ENCODE measurements at places on chromosomes 16 and 17.

DNA sequence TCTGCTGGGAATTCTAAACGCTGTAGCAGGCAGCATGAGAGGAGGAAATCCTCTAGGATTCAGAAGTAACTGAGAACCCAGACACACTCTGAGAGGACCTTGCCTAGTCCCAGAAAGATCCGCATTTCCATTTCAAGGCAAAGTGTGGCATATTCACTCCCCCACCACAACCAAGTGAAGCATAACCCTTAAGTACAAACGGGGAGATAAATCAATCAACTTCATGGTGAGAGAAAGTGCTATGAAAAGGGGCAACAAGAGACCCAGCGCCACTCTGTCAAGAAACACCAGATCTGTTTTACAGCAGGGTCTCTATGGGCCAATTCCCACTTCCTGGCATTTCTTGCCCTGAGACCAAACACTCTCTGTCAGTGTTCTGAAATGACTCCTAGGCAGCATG lies 68.3 kb downstream of the SMG6 start:
- no peak for DNase-seq

- DNase-seq = no peak
These were observed 41.9 kb upstream of the EMP2 start for GRCh38 chr16:10622036-10622921.

DNA sequence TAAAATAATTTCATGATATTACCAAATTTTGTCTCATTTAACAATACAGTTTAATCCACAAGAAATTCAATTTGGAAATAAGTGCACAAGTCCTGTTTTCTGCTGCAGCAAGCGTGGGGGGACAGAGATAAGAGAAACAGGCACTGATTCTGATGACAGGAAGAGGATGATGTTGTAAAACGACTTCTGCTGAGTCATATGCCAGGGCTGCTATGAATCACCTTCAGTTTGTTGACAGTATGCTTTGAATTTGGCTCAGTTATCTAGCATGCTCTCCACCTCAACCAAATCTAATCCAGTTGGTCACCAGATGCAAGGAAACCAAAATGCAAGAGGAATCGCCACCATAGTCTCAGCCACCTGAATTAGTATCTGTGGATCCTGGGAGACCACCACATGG lies 244.1 kb upstream of the MON1B start:
- DNase-seq = peak; percentile 84

DNA sequence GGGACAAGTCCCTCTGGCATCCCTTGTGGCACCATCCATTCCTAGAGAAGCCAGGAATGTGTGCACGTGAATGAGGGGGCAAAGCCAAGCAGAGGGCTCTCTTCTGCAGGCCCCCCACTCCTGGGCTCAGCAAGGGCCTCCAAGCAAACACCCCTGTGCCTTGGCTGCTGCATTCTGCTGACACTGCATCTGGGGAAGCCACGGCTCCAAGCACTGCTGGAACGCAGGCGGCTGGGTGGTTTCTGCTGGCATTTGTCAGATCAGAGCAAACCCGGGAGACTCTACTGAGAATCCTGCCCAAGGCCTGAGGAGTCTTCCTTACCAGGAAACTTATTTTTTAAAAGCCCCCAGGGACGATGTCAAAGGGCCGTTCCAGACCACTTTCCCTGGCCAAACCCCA lies 23.3 kb downstream of the ATP6V0D1 start:
- no peak for DNase-seq

DNA sequence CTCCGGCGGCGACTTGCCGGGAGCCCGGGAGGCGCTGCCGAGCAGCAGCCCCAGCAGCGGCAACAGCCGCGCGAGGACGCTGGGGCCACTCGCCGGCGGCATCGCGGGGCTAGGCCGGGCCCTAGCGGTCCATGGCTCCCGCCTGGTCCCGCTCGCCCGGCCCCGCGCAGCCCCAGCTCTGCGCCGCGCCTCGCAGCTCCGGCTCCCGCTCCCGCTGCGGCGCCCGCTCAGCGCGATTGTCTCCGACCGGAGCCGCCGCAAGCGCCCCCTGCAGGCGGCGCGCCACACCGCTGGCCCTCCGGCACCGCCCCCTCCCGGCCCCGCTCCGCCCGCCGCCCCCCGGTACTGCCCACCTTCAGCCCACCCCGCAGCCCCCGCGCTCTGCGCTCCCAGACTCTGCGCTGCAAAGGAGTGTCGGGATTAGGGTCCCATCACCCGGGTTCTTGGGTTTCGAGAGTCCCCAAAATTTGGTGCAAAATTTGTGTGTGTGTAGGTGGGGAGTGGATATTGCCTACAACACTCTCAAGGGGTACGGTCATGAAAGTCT lies at the start of gene FAM171A2:
Gene FAM171A2 (minus strand): TSS at position 241 of the 547 bp plus-strand sequence. CDS start 139 bp downstream, at position 102.
- DNase-seq = peak; percentile 56

DNA sequence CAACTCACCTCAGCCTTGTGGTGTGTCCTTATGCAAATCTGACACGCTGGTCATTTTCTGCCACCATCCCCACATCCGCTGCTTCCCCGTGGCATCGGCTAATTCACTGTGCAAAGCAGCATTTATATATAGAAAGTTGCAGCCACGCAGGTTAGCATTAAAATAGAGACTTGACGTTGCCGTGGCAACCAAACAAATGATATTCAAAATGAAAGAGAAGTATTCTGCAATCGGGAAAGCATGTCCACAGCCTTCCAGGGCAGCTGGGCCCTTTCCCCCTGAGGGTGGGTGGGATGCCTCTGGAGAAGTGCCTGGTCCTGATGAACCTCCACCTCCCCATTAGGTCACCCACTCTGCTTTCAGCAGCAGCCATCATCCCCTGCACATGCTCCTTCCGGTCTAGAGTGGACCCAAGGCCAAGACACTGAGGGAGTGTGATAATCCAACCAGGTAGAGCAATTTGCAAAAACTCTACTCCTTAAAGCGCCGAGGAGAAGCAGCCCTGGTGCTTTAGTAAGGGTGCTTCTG lies 138.7 kb downstream of the GAS7 start:
- DNase-seq = no peak

DNA sequence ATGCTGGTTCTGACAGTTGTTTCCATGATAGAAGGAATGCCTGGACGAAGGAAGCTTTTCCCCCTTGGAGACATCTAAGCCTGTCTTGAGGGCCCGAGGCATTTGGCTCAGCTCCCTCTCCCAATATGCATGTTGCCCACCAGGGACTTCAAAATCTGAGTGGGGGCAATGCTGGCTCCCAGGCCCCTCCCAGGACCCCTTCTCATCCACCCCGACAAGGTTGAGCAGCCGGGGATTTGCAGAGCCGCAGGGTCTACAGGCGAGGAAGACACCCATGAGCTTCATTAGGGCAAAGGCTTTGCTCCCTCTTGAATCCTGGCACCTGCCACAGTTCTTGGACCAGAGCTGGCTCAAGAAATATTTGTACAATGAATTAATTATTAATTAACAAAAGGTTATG lies 25.1 kb upstream of the DNAH17 start:
- DNase-seq = no peak

DNA sequence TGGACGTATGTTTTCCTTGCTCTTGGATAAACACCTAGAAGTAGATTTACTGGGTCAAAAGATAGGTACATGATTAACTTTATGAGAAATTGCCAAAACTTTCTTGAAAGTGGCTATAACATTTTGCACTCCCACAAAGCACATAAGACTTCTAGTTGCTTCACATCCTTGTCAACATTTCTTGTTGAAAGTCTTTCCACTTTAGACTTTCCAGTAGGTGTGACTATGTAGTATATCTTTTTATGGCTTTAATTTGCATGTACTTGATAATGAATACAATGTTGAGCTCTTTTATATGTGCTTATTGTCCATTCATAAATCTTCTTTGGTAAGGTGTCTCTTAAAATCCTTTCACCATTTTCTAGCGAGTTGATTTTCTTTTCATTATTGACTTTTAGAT lies 241.2 kb upstream of the RPL38 start:
- DNase-seq = no peak

- no peak for DNase-seq
These were observed 27.1 kb downstream of the NXPH3 start for GRCh38 chr17:49602783-49603182.

DNA sequence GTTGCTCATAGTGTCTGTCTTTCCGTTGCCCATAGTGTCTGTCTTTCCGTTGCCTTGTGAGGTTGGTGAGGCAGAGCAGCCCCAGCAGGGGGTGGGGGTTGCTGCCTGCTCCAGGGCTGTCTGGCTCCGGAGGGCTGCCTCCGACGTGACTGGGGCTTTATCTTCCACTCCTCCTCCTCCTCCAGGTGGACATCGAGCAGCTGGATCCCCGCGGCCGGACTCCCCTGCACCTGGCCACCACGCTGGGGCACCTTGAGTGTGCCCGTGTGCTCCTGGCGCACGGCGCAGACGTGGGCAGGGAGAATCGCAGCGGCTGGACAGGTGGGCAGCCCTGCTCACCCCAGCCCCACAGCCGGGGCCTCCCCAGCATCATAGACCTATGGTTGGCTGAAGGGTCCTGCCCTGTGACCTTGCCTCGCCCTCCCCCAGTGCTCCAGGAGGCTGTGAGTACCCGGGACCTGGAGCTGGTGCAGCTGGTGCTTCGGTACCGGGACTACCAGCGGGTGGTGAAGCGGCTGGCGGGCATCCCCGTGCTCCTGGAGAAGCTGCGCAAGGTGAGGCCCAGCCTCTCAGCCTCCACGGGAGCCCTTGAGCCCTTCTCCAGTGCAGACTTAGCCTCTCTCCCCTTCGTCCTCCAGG lies 14.7 kb downstream of the ANKRD13B start:
- DNase-seq = no peak

GRCh38 chr16:11610121-11610505 lies 23.4 kb upstream of the LITAF start:
- no peak for DNase-seq

DNA sequence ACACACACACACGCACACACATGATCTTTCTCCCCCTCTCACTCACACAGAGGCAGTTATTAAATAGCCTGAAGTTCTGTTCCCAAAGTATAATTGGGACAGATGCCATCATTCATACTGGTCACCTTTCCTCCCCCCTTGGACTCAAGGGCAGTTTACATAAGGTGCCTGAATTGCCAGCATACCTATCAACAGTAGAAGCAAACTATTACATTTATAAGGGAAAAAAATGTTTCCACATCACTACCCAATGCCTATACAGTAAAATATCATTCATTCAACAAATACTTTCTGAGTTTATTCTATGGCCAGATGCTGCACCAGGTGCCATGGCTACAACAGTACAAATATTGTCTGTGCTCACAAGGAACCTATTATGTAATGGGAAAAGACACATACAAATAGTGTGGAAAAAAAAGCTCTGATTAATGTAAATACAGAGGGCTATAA lies 6.3 kb downstream of the CNTD1 start:
- DNase-seq = no peak

GRCh38 chr17:79005063-79005861 lies 4.3 kb downstream of the CANT1 start:
- DNase-seq = peak; percentile 62

DNA sequence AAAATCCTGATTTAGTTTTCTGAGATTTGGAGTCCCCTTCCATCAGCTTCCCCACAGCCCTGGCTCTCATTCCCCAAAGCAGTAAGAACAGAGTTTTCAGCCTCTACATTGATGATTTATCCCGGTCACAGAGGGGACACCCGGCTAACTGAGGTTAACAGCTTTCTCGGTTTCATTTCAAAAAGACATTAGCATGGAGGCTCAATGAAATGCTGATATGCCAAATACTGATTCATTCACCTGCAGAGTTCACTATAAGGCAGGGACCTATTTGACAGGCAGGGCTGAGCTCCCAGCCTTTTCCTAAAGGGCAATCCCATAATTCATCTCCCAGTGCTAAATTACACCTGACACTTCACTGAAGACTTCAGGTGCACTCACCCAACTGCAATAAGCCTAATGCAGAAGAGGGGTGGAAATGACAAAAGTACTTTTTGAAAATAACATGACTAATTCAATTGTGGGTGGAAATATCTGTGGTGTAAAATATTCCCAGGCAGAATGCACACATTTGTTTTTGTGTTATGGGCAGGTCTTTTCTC lies 99.8 kb upstream of the PMFBP1 start:
- no peak for DNase-seq

- DNase-seq = peak; percentile 87
These were observed 138.7 kb downstream of the ANKFN1 start for GRCh38 chr17:56292010-56292409.

DNA sequence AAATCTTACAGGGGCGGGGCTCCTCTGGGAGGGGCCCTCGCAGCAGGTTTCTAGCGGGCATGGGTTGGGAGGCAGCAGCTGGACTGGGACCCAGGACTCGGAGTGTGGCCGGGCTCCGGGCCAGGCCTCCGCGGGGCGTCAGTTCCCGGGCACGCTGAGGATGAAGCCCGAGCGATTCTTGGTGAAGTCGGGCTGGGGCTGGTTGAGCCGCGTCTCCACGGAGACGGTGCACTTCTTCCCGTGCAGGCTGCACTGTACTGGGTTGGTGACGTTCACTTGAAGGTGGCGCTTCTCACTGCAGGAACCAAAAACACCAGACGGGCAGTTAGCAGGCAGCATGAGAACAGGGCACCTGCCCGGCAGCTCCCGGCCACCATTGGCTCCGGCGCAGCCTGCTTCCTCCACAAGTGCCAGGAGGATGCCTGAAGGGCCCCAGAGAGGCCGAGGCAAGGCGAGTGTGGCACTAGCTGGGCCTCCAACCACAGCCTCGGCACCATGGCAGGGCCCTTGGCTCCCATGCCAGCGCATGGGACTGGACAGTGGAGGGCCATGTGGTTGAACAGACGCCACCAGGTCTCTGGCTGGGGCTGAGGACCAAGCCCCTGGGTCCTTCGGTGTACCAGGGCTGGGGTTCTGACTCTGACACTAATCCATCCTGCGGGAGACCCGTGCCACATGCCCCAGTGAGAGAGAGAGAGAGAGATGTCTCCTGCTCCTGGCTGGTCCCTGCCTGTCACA lies 8.0 kb downstream of the CDK5R1 start:
- DNase-seq = no peak

- no peak for DNase-seq
These were observed 3.0 kb downstream of the TBKBP1 start for GRCh38 chr17:47696717-47697642.

- DNase-seq = peak; percentile 94
These were observed 54.4 kb downstream of the PITPNC1 start for GRCh38 chr17:67431249-67432015.

DNA sequence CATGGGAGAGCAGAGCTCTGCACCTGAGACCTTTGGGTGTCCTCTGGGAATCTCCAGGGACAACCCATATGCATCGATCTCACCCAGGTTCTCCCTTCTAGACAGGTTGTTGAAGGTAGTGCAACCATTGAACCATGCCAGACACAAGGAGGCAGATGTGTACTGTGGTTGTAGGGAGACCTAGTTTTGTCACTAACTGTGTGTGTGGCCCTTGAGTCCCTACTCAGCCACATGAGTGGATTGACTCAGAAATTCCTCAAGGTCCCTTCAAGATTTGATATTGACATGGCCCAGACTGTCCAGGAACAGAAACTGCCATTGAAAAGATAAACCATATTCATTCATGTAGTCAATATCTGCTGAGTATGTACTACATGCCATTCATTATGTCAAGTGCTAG lies 396.4 kb upstream of the CCL2 start:
- no peak for DNase-seq

DNA sequence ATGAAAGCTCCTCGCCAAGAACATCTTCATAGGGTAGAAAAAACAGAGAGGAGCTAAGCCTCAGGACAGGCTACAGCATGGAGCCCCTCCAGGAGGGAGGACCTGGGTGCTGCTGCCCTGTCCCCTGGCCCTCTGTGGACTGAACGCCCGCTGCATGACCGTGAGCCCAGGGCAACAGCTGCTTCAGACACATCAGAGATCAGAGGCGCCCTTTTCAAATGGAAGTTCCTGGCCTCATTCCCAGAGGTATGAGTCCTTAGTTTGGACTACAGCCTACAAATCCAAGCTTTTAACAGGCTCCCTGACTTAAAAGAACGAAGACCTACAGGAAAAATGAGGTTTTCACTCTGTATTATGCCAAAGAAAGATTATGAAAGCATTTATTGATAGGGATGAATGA lies 48.5 kb downstream of the ZNF18 start:
- DNase-seq = peak; percentile 22

- DNase-seq = no peak
These were observed 99.4 kb upstream of the SDK2 start for GRCh38 chr17:73743518-73744201.
